Esophagus squamous epithelium (tissue), 5 donors: ENCODE measurements at places on chromosomes 5 and 9.

- no peak for DNase-seq
These were observed 363.9 kb upstream of the MEF2C start for GRCh38 chr5:89246864-89247263.

GRCh38 chr5:60349891-60350415 is 350.0 kb downstream of the DEPDC1B start:
- no peak for DNase-seq

GRCh38 chr5:41925555-41925951 is 472 bp downstream of the FBXO4 start:
- DNase-seq: no peak

- no peak for DNase-seq
These were observed 194.7 kb downstream of the MED10 start for GRCh38 chr5:6183391-6184390.

- DNase-seq: no peak
These were observed 24.2 kb downstream of the ANP32B start for GRCh38 chr9:98007251-98007928.

GRCh38 chr9:78292026-78292425 is 4.9 kb upstream of the PSAT1 start:
- no peak for DNase-seq

DNA sequence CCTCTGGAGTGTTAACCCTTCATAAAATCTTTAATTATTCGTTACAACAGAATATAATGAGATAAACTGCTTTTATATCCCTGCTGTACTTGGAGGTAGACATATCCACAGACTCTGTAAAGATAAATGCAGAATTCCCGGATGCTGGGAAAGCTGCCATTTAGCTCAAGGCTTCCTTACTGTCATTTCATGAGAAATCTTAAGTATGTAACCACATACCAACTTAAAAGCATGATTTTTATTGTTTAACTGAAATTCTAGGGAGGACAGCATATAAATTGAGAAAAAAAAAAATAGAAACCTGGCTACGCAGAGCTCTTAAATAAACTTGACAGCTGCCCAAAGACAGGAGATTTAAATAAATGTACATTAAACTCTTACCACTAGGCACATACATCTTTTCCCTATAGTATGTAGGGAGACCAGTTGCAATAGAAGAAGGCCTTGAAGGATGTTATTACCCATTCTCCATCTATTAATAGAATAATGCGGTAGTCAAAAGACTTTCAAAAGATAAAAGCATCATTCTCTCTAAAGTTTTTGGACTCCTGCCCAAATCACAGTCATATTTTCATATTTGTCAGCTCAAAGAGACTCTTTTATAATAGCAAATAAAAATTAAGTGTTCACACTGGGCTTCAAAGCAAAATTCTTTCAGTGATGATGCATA is 373.8 kb downstream of the NDUFS4 start:
- DNase-seq: no peak

- DNase-seq: no peak
These were observed 3.2 kb downstream of the ADAMTSL1 start for GRCh38 chr9:18477121-18477660.

- DNase-seq: no peak
These were observed 85.6 kb upstream of the ALDH1B1 start for GRCh38 chr9:38306899-38307298.

DNA sequence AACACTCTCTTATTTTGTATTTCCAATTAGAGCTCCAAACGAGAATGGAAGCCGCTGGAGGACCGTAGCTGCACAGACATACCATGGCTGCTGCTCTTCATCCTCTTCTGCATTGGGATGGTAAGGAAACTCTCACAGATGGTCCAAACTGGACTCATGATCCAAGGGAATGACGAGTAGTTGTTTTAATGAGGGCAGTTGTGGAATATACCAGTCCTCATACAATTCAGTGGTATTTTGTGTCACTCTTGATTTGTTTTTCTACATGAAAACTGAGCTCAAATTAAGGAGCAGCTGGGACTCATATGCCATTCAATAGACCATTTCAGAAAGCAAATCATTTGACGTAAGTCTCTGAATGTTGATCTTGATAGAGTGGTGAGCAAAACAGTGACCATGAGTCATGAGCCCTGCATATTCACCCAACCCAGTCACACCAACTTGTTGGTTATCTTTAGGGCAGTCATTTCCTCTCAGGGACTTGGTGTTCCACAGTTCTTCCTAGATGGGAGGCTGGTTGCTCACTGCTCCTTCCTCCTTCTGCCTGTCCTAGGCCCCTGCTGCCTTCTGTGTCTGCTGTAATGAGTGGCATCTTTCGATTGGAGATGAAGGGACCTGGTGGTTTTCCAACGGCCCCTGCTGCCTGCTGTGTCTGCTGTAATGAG is 54.9 kb downstream of the SLC44A1 start:
- DNase-seq: no peak

DNA sequence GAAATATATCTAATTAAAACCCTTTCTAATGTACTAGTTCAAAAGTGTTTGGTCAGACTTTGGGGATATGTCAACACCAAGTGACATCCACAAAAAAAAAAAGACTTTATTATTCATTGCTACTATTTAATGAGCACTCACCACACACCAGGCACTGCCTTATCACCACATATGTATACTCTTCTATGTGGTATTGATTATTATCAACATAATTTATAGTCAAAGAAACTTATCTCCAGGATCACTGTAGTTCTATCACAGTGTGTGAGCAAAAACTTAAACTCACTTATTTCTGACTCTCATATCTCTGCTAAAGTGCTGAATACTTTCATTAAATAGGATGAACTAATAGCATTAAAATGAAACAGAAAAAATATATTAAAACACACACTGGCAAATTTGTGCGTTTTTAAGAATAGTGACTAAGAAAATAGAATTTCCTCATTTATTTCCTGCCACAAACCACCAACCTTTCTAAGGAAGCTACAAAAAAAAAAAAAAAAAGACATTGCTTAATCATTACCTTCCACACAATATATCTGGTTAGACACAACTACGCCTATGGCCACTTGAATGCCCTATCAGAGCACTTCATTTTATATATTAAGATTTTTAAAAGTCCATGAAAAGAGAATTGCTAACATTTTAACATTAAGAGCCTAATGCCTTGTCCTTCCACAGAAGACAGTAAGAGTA is 12.8 kb downstream of the SLCO4C1 start:
- no peak for DNase-seq

DNA sequence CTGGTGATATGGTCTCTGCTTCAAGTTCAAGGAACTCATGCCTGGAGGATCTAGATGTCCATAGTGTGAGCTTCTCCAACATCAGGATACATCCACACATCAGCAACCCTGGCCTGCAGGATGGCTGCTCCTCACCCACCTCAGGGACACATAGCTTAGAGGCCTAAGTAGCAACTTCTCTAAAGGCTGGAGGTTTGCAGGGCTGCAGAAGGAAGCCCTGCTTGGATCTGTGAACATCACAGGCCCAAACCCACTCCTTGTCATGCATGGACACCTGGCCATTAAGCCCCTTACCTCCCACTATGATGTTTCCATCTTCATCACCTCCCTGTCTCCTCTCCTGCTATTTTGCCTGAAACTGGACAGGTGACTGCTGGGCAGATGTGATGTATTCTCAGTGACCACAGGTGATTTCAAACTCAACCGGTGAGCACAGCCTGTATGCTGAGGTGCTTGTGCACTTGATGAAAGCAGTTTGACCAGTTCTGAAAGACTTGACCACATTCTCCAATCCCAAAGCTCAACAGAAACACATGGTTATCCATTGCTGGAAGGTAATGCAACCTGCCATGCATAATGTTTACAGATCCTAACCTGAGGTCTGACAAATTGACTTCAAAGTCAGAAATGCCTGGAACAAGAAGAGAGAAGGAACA is 205.2 kb downstream of the FSTL4 start:
- no peak for DNase-seq

- DNase-seq: no peak
These were observed 4.9 kb upstream of the RARS1 start for GRCh38 chr5:168481330-168481788.

GRCh38 chr9:83986765-83987401 is 6.3 kb downstream of the RMI1 start:
- no peak for DNase-seq

- no peak for DNase-seq
These were observed 48.2 kb upstream of the RPL26L1 start for GRCh38 chr5:172910828-172911627.

GRCh38 chr9:109411069-109411761 is 86.9 kb downstream of the PTPN3 start:
- DNase-seq: no peak

DNA sequence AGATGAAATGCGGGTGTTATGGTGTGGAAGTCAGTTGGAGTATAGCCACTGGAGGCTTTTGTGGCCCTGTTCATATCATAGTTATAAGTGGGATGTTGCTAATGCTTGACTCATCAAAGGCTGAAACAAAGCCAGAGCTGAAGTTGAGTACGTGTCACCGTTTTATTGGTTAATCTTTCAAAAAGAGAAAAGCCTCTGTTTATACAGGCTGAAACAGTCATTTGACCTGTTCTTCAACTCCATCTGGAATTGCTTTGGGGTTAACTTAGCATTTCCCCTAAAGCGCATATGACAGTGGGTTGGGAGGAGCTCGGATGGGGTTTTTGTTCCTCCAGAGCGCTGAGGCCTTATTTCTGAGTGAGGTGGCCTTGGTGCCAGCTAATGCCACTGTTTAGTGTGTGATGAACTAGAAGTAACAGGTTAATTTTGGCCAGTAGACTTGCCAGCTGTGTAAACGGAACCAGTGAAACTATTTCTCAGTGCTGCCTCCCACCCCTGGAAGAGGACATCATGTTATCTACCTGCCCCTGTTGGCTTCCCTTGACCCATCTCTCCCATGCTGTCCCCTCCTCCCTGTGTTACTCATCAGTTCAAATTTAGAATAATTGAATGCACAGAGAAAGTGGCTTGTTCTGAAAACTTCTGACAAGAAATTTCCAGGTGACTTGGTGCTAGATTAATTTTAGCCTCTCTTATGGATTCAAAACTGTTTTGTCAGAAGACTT is 34.2 kb downstream of the MTAP start:
- DNase-seq: no peak

DNA sequence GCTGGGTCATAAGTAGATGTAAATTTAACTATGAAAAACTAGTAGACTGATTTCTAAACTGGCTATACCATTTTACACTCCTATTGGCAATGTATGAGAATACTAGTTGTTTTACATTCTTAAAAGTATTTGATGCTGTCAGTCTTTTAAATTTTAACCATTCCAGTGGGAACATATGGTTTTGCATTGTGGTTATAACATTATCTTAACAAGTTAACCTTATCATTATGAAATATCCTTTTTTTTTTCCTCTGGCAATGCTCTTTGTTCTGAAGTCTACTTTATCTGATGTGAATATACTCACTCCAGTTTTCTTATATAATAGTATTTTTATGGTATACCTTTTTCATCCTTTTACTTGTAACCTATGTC is 548.9 kb upstream of the CLINT1 start:
- DNase-seq: no peak

DNA sequence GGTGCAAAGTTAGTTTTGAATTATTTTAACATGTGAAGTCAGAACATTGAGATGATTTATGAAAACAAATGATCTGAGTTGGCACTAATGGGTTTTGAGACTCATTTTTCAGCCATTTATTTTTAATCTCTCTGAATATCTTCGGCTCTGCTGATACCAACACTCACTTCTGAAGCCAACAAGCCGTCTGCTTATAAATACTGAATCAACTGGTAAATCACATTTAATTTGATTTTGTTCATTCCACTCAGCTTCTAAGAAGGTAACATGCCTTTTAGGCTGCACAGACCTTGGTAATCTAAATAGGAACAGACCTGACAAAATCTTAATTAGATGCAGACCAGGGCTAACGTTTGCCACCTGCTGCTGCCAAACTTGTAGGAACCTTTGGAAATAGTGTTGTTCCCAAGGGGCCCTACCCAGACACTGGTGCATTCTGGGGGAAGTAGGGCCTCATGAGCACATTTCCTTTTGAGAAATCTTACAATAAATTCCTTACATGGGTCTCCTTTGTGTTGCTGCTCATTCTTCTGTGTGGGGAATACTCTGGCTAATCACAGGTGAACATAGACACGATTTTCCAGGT is 182.2 kb downstream of the KCTD16 start:
- no peak for DNase-seq

DNA sequence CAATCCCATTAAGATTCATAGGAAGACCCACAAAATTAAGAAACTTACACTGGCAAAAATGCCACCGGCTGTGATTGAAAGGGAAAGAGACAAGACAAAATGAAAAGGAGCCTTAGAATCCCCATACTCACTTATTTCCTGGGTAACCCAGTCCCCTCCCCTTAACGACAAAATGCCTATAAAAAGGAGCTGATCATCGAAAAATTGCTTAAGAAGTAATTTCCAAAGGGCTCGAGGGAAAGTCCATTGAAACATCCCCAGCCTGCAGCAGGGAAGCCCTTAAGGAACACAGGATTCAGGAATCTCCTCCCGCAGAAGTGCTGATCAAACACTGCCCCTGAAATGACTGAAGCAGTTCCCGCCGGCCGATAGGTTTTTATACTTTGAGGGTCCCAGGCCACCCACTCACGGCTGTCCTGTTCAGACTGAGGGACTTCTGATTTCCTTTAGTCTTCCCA is 677 bp upstream of the ZNF79 start:
- DNase-seq: no peak

GRCh38 chr5:173093606-173094005 is 37.5 kb downstream of the CREBRF start:
- no peak for DNase-seq

- DNase-seq: no peak
These were observed 2.4 kb downstream of the EDF1 start for GRCh38 chr9:136863623-136864273.

- no peak for DNase-seq
These were observed 30.8 kb downstream of the MTAP start for GRCh38 chr9:21833090-21833801.

DNA sequence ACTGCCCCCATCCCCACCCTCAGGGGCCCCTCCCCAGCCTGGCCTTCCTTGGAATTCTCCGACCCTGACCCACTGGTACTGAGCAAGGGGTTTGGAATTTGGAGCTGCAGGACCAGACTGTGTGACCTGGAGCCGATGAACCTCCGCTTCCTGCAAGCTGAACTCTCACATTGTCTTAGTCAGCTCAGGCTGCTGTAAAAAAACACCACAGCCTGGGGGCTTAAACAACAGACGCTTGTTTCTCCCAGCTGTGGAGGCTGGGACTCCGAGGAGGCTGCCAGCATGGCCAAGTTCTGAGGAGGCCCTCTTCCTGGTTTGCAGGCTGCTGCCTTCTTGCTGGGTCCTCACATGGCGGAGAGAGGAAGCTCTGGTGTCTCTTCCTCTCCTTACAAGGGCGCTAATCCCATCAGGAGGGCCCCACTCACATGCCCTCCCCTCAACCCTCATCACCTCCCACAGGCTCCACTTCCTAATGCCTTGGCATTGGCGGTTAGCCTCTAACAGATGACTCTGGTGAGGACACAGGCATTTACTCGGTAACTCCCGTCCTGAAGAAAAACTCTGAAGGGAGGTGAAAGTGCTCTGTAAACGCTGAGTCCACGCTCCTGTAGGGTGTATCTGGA is 42.4 kb downstream of the C5orf15 start:
- DNase-seq: no peak

GRCh38 chr9:89405826-89406225 is 87.5 kb downstream of the SECISBP2 start:
- DNase-seq: no peak

- DNase-seq: no peak
These were observed 158.6 kb upstream of the DMRT1 start for GRCh38 chr9:682633-683508.

- no peak for DNase-seq
These were observed 303.3 kb downstream of the DOCK8 start for GRCh38 chr9:517993-518392.

- DNase-seq: no peak
These were observed 55.2 kb downstream of the RIC1 start for GRCh38 chr9:5684101-5684500.

GRCh38 chr5:159700016-159700415 is 216.3 kb upstream of the ADRA1B start:
- DNase-seq: no peak
